ENCODE measurements at places on chromosomes 12 and 14.

DNA sequence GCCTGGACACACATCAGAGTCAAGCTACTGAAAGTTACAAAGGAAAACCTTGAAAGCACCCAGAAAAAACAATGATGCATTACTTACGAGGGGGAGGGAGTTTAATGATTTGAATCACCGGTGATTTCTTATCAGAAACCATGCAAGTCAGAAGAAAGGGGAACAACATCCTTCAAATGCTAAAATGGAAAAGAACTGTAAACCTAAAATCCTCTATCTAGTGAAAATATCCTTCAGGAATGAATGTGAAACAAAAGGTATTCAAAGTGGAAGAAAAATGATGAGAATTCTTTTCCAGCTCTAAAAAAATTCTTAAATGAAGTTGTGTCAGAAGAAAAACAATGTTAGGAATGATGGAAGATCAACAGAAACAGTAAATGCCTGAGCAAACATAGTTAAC, 16.8 kb downstream of the SCAF11 start:
- no peak for DNase-seq

- no peak for DNase-seq
Measured at GRCh38 chr12:9163392-9163791, 44.8 kb downstream of the PZP start.

- no peak for DNase-seq
Measured at GRCh38 chr12:89497005-89497404, 27.6 kb downstream of the GALNT4 start.

- no peak for DNase-seq
Measured at GRCh38 chr14:91774140-91775096, 42.5 kb upstream of the CATSPERB start.

- DNase-seq = no peak
Measured at GRCh38 chr12:130027798-130028197, 124.0 kb upstream of the TMEM132D start.

DNA sequence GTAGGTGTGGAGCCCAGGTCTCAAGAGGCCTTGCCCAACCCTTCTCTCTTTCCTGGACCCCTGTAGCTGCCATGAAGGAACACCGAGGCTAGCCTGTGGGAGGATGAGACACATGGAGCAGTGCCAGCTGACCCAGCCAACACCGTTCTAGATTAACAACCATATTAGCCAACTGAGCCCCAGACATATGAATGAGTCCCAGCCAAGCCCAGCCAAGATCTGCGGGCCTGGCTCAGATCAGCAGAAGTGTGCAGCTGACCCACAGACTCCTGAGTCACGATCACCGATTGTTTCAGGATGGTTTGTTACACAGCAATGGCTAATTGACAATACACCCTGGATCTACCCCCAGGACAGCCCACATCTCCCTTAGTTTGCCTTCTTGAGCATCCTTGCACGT, 82.1 kb downstream of the NTF3 start:
- peak; percentile 16 for DNase-seq

DNA sequence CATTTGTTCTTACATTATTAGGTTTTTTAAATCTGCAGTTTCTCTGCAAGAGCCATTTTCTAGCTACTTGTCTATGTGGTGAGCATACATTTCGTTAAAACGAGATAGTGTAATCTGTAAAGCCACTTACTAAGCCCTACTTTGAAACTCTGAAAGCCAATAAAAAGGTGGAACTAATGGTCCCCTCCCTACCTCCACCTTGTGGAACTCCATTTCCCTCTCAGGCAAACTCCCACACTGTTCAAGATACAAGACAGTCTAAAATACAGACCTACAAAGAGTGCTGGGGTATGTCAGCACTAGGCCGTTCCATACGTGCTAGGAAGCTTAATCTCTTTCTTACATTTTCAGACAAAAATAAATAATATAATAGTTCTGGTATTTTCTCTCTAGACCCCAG, 74.1 kb downstream of the DUSP6 start:
- no peak for DNase-seq

DNA sequence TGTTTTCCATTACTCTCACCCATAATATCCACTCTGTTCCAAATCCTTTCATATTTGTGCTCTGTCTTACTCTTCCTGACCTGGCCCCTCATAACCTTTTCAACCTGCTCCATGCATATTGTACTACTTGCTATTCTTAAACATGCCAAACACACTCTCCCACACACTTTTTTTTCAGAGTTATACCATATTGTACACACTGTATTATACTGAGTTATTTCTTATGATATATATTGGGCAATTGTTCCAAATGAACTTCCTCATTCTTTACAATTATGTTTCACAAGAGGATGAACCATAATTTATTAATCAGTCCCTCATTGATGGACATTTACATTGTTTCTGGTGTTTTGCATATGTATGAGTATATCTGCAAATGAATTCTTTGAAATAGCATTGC, 18.5 kb downstream of the ATL1 start:
- no peak for DNase-seq

DNA sequence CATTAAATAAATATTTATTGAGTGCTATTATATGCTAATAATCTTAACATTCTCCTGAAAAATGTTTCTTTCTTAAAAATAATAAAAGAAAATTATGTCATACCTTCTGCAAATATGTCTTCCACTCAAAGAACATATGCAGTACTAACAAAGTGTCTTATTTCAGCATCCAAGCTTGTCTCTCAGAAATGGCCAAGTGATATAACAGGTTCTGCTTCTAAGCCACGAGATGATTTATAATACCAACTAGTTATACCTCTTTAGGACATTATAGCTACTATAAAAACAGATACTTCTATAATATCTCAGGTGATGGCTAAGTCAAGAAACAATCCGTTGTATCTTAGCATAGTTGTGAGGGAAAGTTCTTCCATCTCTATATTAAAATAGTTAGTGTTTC, 128.1 kb upstream of the ARID2 start:
- DNase-seq = no peak

DNA sequence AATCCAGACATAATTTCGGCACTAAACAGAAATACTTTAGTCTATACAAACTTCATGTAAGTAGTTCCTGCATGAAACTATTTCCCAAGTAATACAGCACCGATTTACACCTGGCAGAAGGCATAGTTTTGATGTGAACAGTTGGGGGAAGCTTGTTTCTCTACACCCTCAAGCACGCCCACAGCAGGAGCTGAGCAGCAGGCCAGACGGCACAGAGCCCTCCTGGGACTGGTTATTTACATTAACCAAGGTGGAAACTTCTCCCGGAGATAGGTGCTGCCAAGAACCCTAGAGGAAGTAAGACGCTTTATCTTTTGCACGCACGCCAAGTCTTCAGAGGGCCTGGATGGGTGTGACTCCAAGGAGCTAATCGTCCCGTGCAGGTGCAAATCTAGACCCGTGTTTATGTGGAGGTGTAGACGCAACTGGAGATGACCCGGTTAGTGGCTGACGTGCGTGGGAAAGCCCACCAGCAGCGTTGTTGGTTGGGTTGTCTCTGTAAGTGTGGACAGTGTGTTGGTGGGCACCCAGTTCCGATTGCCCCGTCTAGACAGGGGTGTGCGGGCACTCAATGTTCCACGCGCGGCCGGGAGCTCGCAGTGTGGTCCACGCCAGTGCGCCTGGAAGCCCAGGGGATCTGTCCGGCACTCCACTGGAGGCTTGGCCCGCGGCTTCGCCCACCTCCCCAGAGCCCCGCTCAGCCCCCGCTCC, 767 bp upstream of the TCP11L2 start:
- peak; percentile 84 for DNase-seq

GRCh38 chr12:12442548-12443071, 85.7 kb downstream of the BORCS5 start:
- no peak for DNase-seq
